ENCODE measurements at places on chromosomes 12 and 14.

- no peak for DNase-seq
These were observed 9.4 kb downstream of the ZNF84 start for GRCh38 chr12:133046698-133047097.

DNA sequence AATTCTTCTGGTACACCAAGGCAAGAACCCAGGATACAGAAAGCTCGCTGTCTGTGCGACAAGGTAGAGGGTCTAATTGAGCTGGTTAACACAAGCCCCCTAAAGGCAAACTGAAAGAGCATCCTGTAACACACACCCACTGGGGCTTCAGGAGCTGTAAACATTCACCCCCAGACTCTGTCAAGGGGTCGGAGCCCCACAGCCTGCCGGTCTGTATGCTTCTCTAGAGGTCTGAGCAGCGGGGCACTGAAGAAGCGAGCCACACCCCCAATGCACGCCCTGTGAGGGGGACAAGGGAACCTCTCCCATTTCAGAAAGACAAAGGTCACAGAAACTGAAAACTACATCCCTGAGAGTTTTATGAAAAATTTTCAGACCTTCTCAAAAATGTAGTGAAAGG is 1.3 kb upstream of the IPO8 start:
- DNase-seq: no peak

GRCh38 chr12:81949841-81950308 is 190.7 kb upstream of the PPFIA2 start:
- DNase-seq: no peak

DNA sequence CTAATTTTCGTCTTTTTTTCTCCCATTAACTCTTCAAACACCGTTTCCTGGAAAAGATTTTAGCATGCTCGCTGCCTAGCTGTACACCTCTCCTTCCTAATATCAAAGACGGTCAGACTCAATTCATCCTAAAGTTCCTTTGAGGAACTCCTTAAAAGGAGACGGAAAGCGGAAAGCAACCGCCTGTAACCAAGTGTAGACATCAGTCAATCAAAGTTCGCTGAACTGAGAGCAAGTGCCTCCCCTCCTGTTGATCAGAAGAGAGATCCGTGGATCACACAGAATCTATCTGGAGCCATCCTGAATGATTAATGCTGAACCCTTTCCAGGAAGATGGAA is 412 bp upstream of the TEP1 start:
- no peak for DNase-seq

DNA sequence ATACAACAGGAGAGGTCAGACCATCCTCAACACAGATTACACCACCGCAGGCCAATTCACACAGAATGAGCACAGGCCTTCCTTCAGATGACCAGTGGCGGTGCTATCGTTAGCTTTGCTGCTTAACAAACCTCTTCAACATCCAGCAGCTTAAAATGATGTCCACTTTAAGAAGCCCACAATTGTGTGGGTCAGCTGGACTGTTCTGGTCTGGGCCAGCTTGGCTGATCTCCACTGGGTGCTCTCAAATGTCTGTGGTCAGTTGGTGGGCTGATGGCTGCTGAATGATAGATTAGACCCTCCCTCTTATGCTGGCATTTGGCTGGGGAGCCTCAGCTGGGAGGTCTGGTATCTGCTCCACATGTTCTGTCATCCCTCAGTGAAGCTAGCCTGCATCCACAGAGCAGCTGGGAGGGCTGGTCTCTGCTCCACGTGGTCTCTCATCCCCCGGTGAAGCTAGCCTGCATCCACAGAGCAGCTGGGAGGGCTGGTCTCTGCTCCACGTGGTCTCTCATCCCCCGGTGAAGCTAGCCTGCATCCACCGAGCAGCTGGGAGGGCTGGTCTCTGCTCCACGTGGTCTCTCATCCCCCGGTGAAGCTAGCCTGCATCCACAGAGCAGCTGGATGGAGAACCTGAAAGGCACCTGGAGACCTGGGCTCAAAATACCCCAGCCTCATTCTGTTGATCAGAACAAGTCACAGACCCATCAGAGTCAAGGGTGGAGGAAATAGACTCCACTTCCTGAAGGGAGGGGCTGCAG is 203.6 kb upstream of the DIO3 start:
- DNase-seq: no peak

DNA sequence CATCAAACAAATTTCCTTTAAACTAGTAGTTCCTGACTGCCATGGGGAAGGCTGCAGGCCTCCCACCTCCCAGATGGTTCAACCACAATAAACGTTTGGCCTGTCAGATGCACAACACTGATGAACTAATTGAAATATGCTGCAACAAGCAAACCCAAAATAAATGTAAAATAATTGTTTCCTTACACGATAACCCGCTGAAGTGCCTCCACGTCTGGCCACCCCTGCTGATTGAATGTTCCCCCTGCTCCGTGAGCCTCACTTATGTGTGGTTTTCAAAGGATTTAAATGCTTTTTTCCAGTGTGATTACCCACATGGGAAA is 8.4 kb downstream of the PITPNM2 start:
- DNase-seq: no peak

Measured in activated CD4-positive, alpha-beta T cell treated with anti-CD3 and anti-CD28 coated beads for 1 hour (primary cell).